Anterior cingulate cortex (tissue), 58 donors: ENCODE measurements at places on chromosomes 2 and 18.

DNA sequence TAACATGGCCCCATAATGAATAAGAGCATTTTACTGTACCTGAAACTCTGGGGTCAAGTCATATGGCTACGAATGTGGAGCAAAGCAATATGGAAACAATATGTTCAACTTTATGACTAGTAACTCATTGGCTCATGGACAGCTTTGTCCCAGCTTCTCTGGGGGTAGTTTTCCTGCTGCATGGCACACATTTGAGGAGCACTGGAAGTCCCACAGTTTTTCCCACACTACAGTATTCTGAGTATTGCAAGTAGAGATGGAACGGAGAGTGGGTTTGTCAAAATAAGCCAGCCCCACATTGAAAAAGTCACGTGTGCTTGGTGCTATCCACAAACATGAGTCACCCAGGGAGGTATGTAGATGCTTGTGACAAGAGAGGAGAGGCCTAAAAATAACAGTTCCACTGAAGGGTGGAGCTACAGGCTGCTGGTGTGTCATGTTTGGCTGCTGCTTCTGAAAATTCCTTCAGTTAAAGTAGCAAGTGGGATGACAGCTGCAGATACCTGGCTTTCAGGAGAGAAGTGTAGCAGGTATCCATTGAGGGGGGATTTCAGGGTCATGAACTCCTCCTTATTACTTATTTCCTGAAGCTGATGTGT lies 48.2 kb upstream of the CTAGE1 start:
- DNase-seq, result no peak

GRCh38 chr2:30862054-30862651 lies 54.9 kb upstream of the CAPN13 start:
- DNase-seq, result no peak

- DNase-seq, result no peak
Observed at GRCh38 chr2:171173087-171173486, 12.4 kb upstream of the TLK1 start.

DNA sequence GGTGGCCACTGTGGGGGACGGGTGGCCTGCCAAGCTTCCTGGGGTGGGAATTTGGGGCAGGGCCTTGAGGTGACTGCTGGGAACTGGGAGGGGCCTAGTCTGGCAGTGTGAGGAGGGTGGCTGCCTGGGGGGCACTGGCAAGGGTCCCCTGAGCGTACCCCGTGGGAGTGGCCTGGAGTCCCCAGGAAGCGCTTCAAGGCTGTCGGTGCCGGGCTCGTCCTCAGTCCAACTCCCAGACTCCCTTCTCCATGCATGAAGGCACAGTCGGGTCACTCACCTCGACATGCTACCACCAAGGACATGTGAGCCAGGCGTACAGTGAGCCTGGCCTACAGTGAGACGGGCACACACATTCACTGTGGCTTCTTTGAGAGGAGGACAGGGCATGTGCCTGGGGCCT lies 105.3 kb downstream of the SMIM21 start:
- DNase-seq, result no peak

- no peak for DNase-seq
Observed at GRCh38 chr18:76667603-76668002, 154.8 kb upstream of the ZNF236 start.

- DNase-seq, result peak; percentile 48
Observed at GRCh38 chr2:98893911-98894321, 42.1 kb downstream of the CRACDL start.

DNA sequence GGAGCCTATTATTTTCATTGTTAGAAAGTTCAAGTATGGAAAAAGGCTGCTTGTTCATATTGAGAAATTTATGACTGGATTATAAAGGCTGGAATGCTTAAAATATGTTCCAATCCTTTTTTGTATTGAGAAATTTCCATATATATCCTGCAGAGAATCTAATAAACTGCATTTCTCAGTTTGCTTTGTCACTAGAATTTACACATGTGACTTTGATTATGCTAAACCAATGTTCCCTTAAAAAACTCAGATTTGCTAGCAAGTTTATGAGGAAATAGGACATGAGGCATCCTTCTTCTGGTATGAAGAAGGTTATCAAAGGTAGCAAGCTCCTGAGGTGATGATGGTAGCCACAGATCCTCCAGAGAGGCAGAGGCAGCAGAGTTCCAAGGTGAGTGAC lies 29.2 kb upstream of the DSEL start:
- no peak for DNase-seq

DNA sequence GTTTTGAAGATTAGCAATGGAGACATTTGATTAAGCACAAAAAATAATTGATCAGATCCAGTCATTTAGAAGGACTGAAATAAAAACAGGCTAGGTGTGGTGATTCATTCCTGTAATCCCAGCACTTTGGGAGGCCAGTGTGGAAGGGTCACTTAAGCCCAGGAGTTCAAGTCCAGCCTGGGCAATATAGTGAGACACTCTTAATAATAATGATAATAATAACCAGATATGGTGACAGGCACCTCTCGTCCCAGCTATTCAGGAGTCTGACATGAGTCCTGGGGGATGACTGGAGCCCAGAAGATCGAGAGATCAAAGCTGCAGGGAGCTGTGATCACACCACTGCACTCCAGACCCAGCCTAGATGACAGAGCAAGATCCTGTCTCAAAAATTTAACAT lies 3.5 kb upstream of the FN1 start:
- DNase-seq, result no peak

DNA sequence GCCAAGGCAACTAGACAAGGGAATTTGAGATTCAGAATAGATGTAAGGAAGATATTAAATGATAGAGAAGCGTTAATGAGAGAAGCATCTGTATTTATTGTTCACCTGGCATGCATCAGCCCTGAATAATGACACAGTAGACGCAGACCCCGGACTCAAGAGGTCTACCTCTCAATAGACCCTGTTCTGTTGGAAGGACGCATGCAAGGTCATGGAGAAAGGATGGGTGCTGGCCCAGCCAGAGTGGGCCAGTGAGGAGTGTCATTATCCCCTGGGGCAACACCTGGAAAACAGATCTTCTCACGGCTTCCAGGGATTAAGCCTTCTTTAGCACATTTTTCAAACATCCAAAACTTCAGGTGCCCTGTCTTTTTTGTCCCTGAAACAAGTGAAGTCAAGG lies 461.0 kb downstream of the EIPR1 start:
- no peak for DNase-seq

DNA sequence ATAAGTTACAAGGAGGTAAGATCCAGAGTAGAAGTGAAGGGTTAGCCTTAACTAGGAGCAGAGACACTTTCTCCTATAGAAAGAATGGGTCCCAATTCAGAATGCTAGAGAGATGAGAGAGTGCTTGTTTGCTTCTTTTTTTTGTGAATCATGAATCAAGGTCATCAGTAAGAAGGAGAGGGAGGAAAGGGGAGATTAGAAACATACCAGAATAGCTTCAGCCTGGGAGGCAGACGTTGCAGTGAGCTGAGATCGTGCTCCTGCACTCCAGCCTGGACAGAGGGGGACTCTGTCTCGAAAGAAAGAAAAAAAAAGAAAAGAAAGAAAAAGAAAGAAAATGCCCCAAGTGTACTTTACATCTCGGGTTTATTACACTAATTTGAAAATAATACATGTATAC lies 55.8 kb upstream of the SLC35F5 start:
- no peak for DNase-seq

DNA sequence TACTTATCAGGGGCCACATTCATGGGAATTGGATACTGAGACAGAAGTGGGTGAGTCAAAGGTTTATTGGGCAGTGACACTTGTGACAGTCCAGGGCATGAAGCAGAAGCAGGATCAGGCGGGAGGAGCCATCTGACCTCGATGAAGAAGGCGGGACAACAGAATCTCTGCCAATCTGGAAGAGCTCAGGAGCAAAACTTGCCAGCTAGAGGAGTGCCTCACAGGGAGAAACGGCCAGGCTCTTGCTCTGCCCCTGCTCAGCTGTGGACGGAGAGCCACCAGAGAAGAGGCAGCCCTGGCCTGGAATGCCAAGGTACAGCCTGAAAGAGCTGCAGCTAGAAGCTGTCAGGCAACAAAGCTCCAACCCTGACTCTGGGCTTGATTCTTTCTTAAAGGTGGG lies 16.9 kb downstream of the DAW1 start:
- DNase-seq, result no peak

DNA sequence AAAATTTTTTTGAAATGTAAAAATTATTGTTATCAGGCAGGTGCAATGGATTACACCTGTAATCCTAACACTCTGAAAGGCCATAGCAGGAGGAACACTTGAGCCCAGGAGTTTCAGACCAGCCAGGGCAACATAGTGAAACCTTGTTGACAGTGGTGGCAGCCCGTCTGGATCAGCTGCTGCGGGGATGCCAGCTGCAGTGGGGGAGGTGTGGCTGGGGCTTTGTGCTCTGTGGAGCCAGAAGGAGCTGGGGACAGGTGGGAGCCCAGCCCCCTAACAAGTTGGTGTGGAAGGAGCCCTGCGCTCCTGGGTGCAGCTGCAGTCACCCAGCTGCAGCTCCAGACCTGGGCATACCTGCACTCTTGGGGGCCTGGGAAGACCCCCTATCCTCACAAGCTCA lies 182.4 kb upstream of the MC4R start:
- no peak for DNase-seq

DNA sequence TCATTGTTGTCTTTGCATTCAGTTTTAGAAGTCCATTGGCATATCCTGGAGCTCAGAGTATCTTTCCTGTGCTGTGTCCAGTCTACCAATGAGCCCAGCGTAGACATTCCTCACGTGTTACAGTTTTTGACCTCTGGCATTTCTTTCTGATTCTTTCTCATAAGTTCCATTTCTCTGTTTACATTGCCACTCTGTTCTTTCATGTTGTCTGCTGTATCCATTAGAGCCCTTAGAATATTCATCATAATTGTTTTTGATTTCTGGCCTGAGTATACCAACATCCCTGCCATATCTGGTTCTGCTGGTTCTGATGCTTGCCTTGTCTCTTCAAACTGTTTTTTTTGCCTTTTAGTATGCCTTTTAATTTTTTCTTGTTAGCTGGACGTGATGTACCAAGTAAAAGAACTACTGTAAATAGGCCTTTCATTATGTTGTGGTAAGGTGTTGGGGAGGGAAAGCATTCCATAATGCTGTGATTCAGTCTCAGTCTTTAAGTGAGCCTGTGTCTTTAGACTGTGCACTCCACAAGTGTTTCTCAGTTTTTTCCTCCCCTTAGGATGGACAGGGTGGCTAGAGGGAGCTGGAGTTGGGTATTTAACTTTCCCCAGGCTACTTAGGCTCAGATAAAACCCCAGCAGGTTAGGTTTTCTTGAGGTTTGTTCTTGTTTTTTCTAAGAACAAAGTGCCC lies 35.6 kb downstream of the CEP192 start:
- no peak for DNase-seq

DNA sequence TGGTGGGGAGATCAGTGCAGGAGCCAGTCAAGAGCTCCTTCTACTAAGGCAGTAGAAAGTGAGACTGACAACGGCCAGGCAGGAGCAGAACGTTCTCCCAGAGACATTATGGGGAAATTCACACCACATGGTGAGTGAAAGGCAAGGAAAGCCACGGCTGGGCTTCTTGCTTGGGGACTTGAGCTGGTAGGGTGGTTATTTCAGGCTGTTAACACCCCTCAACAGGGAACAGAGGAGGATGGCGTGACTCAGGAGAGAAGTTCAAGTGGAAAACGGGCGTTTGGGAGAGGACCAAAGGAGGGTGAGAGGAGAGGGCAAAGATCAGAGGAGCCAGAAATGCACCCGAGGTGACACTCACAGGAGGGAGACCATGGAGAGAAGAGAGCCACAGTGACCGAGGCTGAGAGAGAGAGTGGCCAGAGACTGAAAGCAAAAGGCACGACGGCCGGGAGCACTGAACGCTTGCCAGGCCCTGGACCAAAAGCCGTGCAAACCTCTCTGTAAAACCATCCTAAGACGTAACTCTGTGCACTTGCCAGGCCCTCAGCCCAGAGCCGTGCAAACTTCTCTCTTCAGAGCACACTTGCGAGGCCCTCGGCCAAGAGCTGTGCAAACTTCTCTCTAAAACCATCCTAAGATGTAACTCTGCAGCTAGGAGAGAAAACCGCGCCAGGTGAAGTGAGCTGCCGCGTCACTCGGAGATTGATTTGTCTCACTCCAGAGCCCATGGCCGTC lies 7.7 kb downstream of the TPO start:
- no peak for DNase-seq

DNA sequence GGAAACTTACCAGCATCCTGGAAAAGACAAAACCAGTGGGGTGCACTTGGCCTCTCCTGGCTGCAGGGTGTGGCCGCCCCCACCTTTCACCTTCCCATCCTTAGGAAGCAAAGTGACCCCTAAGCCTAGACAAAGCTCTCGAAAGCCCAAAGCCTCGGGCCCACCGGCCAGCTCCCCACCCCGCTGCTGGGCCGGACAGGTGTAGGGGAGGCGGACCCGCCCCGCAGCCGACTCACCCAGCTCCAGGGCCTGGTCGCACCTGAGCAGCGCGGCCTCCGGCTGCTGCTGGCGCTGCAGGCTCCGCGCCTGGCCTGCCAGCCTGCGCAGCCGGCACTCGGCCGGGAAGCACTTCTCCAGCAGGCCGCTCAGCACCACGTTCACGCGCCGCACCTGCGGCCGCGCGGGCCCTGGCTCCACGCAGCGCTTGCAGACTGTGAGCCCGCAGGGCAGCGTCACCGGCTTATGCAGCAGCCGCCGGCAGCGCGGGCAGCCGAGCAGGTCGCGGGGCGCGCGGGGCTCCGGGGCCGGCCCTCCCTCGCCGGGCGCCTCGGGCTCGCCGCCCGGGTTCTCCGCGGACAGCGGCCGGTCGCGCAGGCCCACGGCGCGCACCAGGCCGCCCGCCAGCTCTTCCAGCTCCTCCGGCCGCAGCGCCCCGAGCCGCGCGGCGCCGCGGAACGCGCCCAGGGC lies 979 bp downstream of the LONRF2 start:
- DNase-seq, result peak; percentile 48

DNA sequence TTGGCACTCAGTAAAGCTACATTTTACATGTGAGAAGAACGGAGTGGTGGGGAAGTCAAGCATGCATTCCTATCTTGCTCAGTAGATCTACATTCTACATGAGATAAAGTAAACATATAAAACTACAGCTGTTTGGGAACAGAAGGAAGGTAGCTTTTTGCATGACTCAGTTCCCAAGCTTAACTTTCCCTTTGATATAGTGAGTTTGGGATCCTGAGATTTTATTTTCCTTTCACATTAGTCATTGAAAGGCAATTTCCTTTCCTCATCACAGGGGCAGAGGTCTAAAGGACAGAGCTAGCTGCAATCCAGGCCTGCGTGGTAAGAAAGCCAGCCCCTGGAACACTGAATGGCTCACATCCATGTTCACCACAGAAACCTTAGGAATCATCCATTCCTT lies 257.2 kb downstream of the SRBD1 start:
- no peak for DNase-seq

GRCh38 chr2:230899786-230900185 lies 25.3 kb downstream of the GPR55 start:
- DNase-seq, result no peak

- DNase-seq, result no peak
Observed at GRCh38 chr18:4831791-4832375, 365.2 kb downstream of the AKAIN1 start.

DNA sequence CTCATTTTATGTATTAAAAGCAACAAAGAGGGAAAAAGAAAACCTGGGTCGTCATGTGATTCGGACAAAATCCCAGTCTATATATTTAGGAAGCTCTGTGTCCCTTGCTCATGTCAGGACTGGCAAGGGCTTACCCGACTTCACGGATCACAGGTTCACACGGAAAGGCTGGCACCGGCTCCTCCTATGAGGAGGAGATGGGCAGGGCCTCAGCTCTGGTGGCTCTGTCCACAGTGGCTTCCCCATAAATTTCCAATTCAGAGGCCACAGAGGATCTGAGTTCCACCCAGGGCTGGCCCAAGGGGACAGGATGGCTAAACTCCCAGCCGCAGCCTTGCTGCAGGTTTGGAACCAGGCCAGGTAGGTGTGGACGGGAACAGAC lies 186.8 kb downstream of the BCL2 start:
- DNase-seq, result no peak

GRCh38 chr2:26178746-26179436 lies 6.0 kb downstream of the GAREM2 start:
- peak; percentile 65 for DNase-seq
